ENCODE measurements at places on chromosomes 16 and 17. TPM values are rescaled to one million over a fixed set of nuclear protein-coding genes. Genes with fewer than 3 reads are reported as not detected.

The CPHXL2 gene
- not detected for total RNA-seq

The MSL1 gene
- total RNA-seq: 65.1 TPM

The CX3CL1 gene
- total RNA-seq: 0.13 TPM

The PRRT2 gene
- total RNA-seq: 0.48 TPM

The FOXC2 gene
- 2.2 TPM for total RNA-seq

The LRRC37A gene
- total RNA-seq: 0.51 TPM

The KRTAP3-1 gene
- total RNA-seq: not detected

The PMP22 gene
- 255 TPM for total RNA-seq

The FOXF1 gene
- total RNA-seq: not detected

The MRM1 gene
- total RNA-seq: 14.1 TPM

The TNFRSF13B gene
- not detected for total RNA-seq

The GRIN2C gene
- total RNA-seq: 0.23 TPM

The ANKRD40CL gene
- not detected for total RNA-seq

The KRT20 gene
- total RNA-seq: 0.28 TPM

The HES7 gene
- 2.3 TPM for total RNA-seq

The ABCC11 gene
- total RNA-seq: 0.16 TPM

The PIPOX gene
- total RNA-seq: 0.15 TPM

The ARL4D gene
- total RNA-seq: 19.0 TPM

The TMC8 gene
- total RNA-seq: 0.35 TPM

The PRDM7 gene
- not detected for total RNA-seq

The ATP6V0A1 gene
- 43.6 TPM for total RNA-seq

The DRC3 gene
- 2.2 TPM for total RNA-seq

The SNTB2 gene
- total RNA-seq: 9.6 TPM

The KCNH4 gene
- total RNA-seq: 0.39 TPM

The ATPAF2 gene
- 31.7 TPM for total RNA-seq

The KRT25 gene
- not detected for total RNA-seq

The FOXJ1 gene
- total RNA-seq: 0.40 TPM

The SLC35G6 gene
- not detected for total RNA-seq

The HID1 gene
- 8.8 TPM for total RNA-seq

The TBC1D3L gene
- total RNA-seq: 12.6 TPM

The CAPNS2 gene
- total RNA-seq: not detected

The GRAPL gene
- total RNA-seq: 0.23 TPM

The SLC16A5 gene
- 35.9 TPM for total RNA-seq

The NGFR gene
- total RNA-seq: 0.70 TPM

The HIC1 gene
- total RNA-seq: 1.6 TPM

The VTN gene
- total RNA-seq: 19.9 TPM

The EVPL gene
- total RNA-seq: 18.5 TPM

The TAC4 gene
- total RNA-seq: not detected

The MYCBPAP gene
- 0.53 TPM for total RNA-seq

The MNT gene
- 21.5 TPM for total RNA-seq

The CMTM2 gene
- not detected for total RNA-seq
